ENCODE measurements at places on chromosomes 3 and 15.

GRCh38 chr3:17478673-17479072 lies 263.8 kb downstream of the TBC1D5 start:
- DNase-seq = no peak

DNA sequence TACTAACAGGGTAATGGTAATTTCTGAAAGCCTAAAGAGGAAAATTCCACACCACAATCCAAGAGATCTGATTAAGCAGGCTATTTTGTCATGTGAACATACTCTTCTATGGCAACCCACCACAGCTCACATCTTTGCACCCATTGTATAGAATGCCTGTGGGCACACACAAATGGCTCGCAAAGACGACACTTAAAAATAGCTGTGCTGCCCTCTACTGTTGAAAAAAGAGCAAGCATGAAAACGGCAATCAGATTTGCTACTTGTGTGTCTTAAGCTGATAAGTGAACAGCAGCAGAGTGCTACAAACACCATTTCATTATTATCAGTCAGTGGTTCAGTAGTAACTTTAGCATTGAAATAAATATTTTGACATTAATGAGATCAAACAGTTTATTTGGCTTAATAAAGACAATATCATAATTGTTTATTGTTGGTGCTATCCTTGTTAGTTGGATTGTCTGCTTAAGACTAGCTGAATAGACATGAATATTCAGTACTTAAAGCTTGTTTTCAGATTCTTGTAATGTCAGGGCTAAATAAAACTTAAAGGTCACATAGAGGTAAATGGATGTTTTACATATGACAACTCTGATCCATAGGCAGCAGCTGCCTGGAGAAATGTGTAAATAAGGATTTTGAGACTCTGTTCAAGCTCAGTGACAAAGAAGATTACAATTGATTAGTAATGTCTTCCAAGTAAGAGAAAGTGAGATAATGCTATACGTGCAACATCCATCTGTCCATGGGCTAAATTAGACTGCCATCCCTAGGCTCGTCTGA lies 199.1 kb downstream of the LRRN1 start:
- DNase-seq = no peak

DNA sequence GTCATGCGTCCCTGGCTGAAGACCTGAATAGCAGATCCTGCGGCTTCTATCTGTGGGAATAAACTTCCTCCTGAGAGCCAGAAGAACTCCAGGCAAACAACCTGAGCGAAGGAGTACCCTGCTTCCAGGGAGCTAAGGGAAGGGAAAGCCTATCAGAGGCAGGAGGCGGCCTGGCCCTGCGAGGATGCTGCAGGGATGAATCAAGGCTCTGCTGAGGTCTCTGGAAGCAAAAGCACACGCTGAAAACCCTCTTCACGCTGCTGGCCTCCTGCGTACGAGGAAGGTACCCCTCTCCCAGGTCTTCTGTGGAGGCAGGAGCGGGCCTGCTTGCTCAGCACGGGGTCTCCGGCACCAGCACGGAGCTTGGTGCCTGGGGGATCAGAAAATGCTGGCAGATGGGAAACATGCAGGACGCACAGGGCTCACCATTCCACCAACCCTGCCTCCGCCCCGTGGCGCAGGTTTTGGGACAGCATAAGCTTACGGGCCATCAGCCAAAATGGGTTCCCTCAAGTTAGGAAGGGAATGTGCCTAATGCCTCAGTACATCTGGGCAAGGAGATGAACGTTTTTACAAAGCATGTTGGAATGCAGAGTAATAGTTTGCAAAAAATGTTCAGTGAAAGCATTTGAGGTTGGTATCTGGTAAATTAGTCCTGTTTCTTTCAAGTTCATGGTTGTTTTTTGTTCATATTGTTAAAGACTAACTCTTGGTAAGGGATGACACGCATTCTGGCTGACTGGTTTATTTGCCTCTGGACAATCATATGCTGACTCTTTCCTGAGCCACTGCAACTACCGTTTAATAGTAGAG lies 72.3 kb downstream of the CHSY1 start:
- DNase-seq = no peak

DNA sequence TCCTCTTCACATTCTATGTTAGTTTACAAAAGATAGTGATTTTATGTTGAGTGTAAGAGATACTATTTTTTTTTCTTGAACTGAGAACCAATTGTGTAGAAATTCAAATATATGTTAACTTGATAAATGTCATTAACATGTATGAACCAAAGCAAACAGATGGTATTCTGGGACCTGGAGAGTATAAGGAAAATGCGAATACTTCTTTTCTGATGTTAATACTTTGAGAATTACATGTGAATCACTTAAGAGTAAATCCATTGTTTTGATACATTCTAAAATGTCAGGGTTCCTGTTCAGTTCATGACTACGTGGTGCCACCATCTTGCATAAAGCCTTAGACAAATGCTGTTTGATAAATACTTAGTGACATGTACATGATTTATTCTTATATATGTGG lies 541.3 kb downstream of the FGF12 start:
- DNase-seq = no peak

GRCh38 chr15:90493647-90494046 lies 36.1 kb upstream of the CRTC3 start:
- no peak for DNase-seq

DNA sequence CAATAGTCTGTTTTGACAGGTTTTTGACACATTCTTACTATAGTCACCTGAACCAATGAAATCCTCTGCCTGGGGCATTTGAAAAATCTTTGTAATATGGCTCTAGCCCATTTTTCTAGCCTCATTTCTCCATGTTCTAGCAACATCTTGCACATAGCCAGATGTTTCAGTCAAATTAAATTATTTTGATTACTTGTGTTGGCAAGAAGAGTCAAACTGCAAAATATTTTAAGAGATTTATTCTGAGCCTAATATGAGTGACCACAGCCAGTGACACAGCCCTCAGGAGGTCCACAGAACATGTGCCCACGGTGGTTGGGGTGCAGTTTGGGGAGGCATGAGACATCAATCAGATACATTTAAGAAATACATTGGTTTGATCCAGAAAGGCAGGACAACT lies 6.9 kb downstream of the IFT122 start:
- DNase-seq = no peak

DNA sequence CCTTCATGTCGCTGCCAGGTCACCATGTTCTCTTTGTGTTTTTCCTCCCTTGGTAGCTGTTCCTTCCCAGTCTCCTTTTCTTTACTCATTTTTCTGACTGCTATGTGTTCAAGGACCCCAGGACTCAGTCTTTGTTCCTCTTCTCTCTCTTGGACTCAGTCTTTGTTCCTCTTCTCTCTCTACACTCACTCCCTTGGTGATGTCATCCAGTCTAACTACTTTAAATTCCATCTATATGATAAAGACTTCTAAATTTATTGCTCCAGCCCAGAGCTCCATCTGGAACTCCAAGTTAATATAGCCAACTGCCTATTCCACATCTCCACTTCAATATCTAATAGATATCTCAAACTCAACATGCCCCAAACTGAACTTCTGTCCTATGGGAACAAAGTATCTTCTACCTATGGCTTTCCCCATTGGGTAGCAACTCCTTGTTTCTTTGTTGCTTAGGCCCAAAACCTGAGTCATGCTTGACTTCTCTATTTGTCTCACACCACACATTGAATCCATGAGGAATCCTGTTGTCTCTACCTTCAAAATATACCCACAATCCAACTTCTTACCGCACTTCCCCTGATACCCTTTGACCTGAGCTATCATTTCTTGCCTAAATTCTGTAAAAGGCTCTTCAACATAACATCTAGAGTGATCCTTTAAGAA lies 4.9 kb upstream of the DYNC1LI1 start:
- DNase-seq = no peak

GRCh38 chr3:59575113-59576001 lies 525.5 kb upstream of the CFAP20DC start:
- peak; percentile 91 for DNase-seq

GRCh38 chr3:94481226-94481898 lies 418.5 kb downstream of the NSUN3 start:
- no peak for DNase-seq

- peak; percentile 78 for DNase-seq
Observed at GRCh38 chr15:41558400-41559238, at the start of gene TYRO3. Gene TYRO3, plus strand, starts transcription at chr15:41559212. Its CDS starts 46 bp downstream, at chr15:41559258.

All from left ventricle myocardium superior (tissue), 1 donor.